ENCODE measurements at places on chromosomes 3 and 15.

DNA sequence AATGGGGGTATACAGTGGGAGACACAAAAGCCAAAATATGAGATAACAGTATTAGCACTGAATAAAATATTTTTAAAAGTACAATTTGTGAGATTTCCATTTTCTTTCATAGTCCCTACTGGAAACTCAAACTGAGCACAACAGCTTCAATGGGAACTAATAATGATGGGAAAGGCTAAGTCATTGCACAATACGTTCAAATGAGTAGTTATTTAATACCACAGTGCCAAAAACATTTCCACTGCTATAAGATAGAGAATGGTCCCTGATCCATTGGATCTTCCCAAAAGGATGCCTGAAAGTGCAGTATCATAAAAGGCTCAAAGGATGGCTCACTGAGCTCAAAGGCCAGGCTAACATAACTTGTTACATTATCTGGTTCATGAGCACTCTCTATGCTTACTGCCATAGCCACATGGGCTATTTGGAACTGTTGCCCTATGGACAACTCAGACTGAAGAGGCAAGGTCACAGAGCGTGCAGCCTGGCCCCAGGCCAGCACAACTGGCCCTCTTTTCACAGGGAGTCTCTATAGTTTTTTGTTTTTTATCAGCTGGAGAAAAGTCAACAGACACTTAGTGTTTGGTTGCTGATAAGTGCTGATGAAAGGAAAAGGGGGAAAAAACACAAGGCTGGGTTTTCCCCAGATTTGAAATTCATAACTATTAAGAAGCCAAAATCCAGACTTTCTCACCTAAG lies 54.1 kb upstream of the PPIB start:
- DNase-seq: no peak

GRCh38 chr3:5531039-5531438 lies 343.5 kb downstream of the EDEM1 start:
- DNase-seq: no peak

GRCh38 chr15:69282104-69282743 lies 16.5 kb upstream of the PAQR5 start:
- DNase-seq: no peak

DNA sequence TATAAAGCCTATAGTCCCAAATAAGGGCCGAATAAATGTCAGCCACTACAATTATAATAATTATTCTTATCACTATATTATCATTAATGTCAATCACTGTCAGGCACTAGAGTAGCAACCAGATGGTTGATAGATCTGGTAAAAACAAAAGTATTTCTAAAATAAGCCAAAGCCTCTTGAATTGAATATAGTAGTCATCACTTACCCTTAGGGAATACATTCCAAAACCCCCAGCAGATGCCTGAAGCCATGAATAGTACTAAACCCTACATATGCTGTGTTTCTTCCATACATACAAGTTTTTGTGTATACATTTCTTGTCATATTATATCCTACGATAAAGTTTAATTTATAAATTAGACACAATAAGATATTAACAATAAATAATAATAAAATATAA lies 59.1 kb downstream of the LRRC3B start:
- DNase-seq: no peak

- DNase-seq: no peak
These were observed 64.6 kb downstream of the CPN2 start for GRCh38 chr3:194286375-194287146.

DNA sequence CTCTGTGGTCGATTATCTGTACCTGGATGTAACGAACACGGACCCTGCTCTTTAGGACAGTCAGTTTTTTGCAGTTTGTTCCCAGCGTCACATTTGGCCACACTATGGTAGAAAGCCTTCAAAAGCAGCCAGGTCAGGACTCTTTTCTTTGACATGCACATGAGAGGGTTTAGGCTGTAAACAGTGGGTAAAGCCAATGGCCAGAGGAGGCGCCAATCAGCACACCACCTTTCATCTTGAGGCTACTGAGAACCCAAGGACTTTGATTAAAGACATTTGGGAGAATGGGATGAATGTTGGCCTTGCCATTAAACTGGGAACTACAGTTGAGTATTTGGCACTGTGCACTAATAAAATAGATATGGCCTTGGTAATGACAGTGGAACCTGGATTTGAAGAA lies 225.9 kb downstream of the OXSM start:
- DNase-seq: no peak

DNA sequence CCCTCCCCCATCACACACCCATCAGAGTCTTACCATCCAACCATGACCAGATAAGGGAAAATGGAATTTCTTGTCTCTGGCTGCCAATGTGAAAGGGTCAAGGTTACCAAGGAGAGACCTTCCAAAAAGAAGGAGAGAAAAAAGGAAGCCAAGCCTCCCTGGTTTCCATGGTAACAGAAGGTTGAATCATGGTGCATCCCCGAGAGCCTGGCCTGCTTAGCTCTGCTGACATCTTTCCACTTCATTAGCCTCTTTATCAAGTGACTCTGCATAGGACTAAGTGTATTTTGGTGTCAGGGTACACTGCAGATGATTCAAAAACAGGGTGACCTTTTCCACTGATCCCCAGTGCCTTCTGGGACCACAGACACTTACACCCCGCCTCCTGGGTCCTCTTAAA lies 225.7 kb upstream of the PPP2R3A start:
- DNase-seq: no peak

Data from glomerular endothelial cell (primary cell).